ENCODE measurements at places on chromosomes 3 and 15.

- DNase-seq = no peak
Observed at GRCh38 chr3:134126153-134126552, 96.4 kb upstream of the SLCO2A1 start.

GRCh38 chr3:31550452-31551251 is 17.9 kb downstream of the STT3B start:
- DNase-seq = no peak

GRCh38 chr3:182046166-182046764 is 334.5 kb downstream of the SOX2 start:
- no peak for DNase-seq

- DNase-seq = no peak
Observed at GRCh38 chr3:41640076-41640475, 321.8 kb downstream of the ULK4 start.

GRCh38 chr15:93126599-93126998 is 37.6 kb upstream of the RGMA start:
- DNase-seq = no peak

DNA sequence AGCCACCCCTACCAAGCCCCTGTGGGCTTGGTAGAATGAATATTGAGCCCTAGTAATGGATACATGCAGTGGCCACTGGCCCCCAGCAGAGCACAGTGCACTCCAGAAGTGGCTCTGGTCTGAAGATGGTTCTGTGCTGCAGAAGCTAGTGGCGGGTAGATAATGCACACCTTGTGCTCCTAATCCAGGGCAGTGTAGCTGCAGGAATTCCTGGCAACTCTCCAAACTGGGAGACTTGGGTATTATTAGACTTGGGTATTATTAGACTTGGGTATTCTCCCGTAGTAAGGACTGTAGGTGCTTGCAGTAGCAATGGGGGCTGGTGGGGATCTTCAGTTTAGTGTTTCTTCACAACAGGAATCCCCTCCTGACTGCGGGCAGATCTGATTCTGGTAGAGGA is 34.7 kb downstream of the NUSAP1 start:
- DNase-seq = no peak

- no peak for DNase-seq
Observed at GRCh38 chr3:142459929-142460328, 12.1 kb upstream of the XRN1 start.

DNA sequence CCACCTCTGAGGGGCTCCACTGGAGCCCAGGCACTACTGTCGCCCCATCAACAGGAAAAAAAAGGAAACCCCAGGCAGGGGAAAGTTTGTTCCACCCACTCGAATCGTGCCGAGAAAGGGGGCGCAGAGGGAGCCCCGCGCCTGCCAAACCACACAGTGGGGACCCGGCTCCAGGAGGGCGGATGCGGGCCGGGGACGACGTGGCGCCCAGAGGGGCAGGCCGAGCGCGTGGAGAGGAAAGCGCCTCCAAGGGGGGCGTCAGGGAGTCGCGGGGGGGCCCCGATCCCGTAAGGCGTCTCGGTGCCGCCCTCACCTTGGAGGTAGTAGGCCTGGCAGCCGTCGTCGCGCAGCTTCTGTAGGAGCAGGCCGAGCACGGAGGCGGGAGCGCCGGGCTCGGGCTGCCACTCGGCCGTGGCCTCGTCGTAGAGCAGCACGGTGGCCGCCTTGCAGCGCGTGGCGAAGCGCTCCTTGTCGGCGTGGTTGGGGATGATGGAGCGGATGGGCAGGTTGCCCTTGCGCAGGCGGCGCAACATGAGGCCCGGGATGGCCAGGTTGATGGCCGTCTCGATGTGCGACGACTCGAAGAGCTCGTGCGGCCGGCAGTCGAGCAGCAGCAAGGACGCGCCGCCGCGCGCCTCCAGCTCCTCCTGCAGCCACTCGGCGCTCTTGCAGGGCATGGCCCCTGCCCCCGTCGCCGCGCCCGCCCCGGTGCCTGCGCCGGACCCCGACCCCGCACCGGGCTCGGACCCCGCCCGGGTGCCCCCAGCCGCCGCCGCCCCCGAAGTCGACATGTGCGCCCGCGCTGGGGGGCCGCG is 627 bp downstream of the DUSP7 start:
- no peak for DNase-seq

GRCh38 chr3:133712017-133712416 is 34.2 kb upstream of the TF start:
- DNase-seq = no peak

DNA sequence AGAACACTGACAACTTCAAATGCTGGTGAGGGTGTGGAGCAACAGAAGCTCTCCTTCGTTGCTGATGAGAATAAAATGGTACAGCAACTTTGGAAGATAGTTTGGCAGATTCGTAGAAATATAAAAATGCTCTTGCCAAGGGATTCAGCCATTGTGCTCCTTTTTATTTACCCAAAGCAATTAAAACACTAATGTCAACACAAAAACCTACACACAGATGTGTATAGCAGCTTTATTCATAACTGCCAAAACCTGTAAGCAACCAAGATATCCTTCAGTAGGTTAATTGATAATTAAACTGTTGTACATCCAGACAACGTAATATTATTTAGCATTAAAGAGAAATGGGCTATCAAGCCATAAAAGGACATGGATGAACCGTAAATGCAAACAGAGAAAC is 37.8 kb upstream of the LSAMP start:
- DNase-seq = no peak

DNA sequence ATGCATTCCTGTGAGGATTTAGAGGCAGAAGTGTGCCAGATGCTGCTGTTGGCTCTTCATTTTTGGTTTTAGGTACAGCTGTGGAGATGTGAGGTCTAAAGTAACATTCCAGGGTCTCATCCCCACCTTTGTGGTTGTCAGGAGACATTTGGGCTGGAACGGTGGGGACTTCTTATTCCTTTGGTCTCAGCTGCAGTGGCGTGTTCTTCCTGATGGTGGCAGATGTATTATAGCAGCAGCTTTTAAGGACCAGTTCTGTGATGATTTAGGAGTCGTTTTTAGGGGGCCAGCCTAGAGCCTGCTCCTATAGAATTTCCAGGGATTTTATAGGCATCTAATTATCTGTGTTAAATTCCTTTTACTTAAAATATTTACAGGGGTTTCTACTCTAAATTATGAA is 221.0 kb upstream of the EOMES start:
- DNase-seq = no peak
